ENCODE measurements at places on chromosomes 3 and 15.

DNA sequence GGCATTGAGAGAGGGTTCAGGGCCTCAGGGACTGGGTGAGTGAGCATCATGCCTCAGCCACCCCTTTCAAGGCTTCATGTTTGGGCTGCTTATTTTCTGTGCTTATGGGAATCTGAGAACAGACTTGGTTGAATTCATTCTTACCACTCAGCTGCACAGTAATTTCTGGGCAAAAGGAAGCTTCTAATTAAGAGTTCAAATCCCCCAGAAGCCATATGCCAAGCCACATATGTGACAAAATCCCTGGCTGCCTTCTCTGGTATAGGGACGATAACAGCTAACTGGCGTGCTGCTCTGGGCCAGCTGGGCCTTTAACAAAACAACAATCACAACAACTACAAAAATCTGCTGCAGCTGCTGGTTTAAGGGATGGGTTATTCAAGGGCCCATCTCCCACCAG, 181.0 kb upstream of the ANKRD28 start:
- DNase-seq: no peak

GRCh38 chr3:187252311-187252710, 39.2 kb downstream of the MASP1 start:
- no peak for DNase-seq

GRCh38 chr3:127037971-127038446, 55.1 kb downstream of the PLXNA1 start:
- DNase-seq: no peak

DNA sequence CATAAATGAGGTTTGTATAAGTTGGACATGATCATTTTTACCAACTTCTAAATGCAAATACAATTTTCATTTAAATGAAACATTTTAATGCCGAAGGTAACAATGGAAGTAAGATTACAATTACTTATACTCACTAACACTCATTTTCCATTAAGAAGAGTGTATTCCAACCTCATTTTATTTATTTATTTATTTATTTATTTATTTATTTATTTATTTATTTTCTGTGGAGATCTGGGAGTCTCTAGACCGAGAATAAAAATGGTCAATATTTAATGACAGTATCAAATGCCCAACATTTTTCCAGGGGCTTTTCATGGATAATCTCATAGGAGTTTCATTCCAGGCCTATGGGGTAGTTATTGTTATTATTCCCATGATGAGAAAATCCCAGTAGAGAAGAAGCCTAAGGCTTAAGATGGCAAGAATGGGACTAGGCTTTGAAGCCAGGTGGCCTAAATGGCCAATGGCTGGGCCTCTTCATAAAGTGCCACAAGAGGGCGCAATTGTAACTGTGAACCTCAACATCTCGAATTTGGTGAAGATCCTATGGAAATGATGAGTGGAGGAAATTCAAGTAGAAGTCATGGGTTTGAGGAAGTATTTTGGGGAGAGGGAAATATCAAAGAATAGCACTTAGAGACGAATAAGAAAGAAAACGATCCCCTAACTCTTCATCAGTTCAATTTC, 21.3 kb downstream of the VGLL3 start:
- DNase-seq: no peak

GRCh38 chr3:156948402-156949210, 122.5 kb downstream of the LEKR1 start:
- DNase-seq: no peak

- DNase-seq: no peak
Observed at GRCh38 chr3:81565041-81565440, 196.4 kb downstream of the GBE1 start.

Measured in stimulated activated CD4-positive, alpha-beta T cell treated with anti-CD3 and anti-CD28 coated beads, Interleukin-1b, Interleukin-23, amount 100 ng/mL, for 48 hours (primary cell).